ENCODE measurements at places on chromosomes 4 and X.

GRCh38 chr4:163527172-163527571 lies 32.7 kb downstream of the TMA16 start:
- DNase-seq, result no peak

- no peak for DNase-seq
These were observed 61.7 kb upstream of the PRSS48 start for GRCh38 chr4:151215295-151215694.

- DNase-seq, result no peak
These were observed at the start of gene FAM13A for GRCh38 chr4:89056953-89057398. TSS of gene FAM13A (minus strand) at chr4:89057185. CDS start at chr4:89056964, 221 bp downstream.

DNA sequence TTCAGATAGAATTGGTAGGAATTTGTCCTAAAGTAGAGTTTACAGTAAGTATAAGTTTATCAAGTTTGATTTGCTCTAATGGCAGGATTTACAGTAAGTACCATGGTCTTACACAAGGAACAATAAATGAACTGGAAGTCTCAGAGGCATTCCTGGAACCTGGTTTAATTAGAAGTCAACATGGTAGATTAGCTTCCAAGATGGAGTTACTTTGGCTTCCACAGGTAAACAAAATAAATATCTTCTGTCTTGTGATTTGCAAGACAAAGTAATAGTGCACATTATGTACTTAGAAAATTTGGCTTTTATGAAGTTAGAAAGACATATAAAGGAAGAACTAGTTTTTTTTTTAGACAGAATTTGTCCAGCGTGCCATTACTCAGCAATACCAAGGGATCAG lies 190.7 kb downstream of the GLUD2 start:
- DNase-seq, result no peak

All from activated T-cell treated with anti-CD3 and anti-CD28 coated beads, Interleukin-2, amount 50 U/mL, for 72 hours (primary cell).